ENCODE measurements at places on chromosomes 2 and 18. TPM values are rescaled to one million over a fixed set of nuclear protein-coding genes. Genes with fewer than 3 reads are reported as not detected.

Gene ANTXR1
- 3.0 TPM for total RNA-seq

Gene NOSTRIN
- 3.6 TPM for total RNA-seq

Gene PIAS2
- total RNA-seq, result 13.0 TPM

Gene GALM
- 26.2 TPM for total RNA-seq

Gene ELOA2
- not detected for total RNA-seq

Gene CRACDL
- total RNA-seq, result 0.12 TPM

Gene ZNF521
- 0.98 TPM for total RNA-seq

Gene TUBB8B
- total RNA-seq, result 0.30 TPM

Gene PROKR1
- not detected for total RNA-seq

Gene POTEI
- not detected for total RNA-seq

Gene SPP2
- total RNA-seq, result 54.8 TPM

Measured in right lobe of liver (tissue), 6 donors.